ENCODE measurements at places on chromosomes 12 and 14.

DNA sequence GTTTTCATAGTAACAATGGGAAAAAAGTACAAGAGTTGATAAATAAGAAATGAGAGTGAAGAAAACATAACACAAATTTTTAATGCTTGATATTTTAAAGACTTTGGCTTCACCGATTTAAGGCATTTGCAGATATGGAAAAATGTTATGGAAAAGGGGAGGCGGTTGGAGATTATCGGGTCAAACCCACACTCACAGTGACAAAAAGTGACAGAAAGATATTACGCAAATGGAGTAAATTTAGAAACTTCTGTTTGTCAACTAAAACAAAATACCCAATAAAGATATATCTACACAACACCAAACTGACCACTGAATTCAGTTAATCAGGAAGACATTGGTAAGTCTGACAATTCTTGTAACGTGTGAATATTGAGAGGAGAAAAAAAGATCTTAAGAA, 2.5 kb downstream of the PPP1R12A start:
- no peak for DNase-seq

DNA sequence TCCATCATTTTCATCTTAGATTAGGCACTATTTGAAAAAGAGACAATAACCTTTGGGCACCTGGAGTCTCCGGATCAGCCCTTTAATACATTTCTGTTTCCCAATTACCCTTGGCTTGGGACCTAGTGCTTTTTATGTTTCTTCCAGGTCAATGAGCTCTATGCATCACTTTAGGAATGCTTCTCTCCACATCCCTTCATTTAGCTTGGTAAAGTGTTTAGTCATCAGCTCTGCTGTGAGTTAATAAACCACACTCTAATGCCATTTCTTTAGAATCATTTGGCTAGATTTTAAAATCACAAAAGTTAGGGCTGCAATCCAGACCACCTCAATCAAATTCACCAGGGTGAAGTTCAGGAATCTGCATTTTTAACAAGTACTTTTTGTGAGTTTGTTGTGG, 41.7 kb downstream of the RASSF9 start:
- DNase-seq, result peak; percentile 17

- no peak for DNase-seq
These were observed 83.3 kb downstream of the SSPN start for GRCh38 chr12:26278666-26279065.

GRCh38 chr14:100288382-100289185, 17.7 kb downstream of the SLC25A29 start:
- DNase-seq, result no peak
